ENCODE measurements at places on chromosomes 12 and 14.

DNA sequence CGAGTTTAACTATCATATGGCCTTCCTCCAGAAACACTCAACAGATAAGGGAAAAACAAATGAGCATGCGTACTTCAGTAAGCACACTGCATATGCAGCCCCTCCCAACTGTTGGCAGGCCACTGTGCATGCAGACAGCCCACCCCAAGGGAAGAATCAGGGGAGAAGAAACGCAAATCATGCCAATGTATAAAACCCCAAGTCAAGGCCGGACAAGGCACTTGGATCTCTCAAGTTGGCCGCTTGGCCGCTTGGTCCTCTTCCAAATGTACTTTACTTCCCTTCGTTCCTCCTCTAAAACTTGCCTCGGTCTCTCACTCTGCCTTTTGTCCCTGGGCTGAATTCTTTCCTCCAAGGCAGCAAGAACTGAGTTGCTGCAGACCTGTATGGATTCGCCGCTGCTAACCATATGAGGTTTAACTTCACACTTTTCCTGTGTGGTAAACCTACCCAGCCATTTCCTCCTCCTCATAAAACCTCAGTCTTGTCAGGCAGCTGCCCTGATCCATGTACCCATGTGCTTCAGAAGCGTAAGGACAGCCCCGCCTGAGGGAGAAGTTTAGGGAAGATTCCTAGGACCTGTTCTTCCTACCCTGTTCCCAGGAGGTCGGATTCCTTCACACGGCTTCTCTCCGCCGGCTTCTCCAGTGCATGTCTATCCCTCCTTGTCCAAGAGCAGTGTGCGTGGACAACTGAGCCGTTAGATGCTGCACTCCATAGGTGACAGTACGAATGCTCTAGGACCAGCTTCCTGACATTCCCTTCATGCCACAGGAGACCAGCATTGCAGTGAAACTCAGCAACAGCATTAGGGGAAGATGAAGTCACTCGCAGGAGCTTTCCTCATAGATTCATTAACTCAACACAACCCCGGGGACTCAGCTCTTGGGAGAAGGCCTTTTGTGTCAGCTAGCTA is 188.0 kb downstream of the MON2 start:
- no peak for DNase-seq

GRCh38 chr12:119681111-119681510 is 13.2 kb downstream of the PRKAB1 start:
- no peak for DNase-seq

- DNase-seq: no peak
Measured at GRCh38 chr14:50725761-50726160, 57.7 kb upstream of the SAV1 start.

DNA sequence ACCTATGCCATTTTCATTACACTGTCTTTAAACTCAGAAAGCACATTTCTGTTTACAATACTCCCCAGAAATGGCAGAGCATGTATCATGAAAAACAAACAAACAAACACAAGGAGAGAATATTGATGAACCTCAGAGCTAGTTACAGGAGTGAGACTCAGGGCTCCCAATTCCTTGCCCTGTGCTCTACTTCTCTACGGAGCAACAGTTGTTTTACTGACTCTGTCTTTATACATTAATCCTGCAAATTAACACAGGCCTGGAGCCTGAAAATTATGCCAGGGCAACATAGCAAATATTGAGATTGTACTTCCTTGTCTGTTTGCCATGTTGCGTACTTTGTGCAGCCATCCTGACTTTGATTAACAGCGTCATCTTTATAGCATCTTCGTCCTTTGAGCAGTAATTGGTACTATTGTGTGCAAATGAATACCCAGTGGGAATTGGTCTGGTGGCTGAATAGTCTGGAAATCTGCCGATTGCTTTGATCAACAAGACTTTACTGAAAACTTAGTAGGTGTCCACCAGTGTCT is 15.2 kb upstream of the AKAP6 start:
- DNase-seq: peak; percentile 71

DNA sequence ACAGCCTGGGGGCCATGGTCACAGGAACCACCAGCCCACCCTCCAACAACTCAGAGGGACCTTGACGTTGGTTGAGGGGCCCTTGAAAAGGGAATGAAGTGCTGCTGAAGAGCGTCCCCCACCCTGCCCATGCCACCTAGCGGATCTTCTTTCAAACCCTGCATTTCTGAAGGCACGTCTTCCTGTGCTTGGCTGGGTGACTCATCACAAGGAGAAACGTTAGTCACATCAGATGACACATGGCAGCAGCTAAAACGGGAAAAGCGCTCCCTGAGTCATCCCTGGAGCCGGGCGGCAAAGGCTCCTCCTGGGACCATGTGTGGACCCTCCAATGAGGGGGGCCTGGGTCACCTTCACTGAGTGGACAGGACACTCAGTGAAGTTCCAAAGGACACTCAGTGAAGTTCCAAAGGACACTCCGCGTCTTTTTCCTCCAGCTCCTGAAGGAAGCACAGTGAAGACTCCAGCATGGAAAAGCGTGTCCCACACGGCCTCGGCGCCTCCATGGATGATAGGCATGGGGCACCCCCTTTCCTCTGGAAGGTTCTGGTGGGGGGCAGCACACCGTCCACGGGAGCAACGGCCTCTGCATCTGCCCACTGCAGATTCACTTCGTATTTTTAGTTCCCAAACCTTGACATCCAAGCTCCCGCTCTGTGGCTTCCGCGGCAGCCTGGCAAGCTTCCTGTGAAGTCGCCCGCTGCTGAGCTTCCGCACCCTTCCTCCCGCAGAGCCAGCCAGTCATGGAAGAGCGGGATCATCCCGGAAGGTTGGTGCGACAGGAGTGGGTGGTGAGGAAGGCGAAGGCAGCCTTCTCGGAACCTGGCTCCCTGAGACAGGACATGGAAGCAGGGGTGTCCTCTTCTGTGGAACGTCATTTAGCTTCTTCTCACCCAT is 383.4 kb downstream of the VRK1 start:
- DNase-seq: no peak

DNA sequence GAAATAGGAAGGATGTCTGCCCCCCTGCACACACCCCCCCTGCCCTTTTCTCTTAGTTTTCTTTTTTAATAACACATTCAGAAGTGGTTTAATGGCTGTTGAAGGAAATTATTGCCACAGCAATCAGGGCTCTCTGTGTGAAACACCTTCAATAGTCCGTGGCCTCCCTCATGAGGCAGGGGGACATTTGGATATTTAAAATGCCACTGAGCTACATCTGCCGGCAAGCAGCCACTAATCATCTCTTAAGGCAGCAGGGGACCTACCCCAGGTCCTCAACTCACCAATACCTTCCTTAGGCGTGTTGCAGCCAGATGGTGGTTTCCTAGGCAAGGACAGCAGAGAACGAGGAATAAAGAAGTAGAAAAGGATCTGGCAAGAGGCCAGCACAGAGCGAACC is 283.2 kb downstream of the TTC8 start:
- peak; percentile 94 for DNase-seq

DNA sequence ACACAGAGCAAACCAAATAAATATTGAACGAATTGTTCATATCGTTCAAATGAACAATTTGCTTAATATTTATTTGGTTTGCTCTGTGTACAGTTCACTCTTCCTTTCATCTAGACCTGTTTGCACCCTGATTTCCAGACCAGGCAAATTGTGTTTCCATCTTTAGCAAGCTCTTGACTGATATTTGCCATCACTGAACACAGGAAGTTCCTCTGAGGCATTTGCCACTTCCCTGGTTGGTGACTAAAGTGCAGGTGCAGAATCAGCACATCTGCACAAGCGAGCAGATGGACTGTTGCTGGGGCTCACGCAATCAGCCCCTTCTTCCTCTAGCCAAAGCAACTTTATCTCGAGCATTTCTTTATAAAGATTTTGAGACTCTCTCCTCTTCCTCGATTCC is 112.9 kb downstream of the DAAM1 start:
- DNase-seq: no peak

GRCh38 chr14:76926521-76927251 is 100.5 kb downstream of the LRRC74A start:
- DNase-seq: peak; percentile 81

GRCh38 chr14:69357544-69358200 is 40.4 kb downstream of the ERH start:
- no peak for DNase-seq

- no peak for DNase-seq
Measured at GRCh38 chr14:39755269-39755878, 323.1 kb upstream of the FBXO33 start.

DNA sequence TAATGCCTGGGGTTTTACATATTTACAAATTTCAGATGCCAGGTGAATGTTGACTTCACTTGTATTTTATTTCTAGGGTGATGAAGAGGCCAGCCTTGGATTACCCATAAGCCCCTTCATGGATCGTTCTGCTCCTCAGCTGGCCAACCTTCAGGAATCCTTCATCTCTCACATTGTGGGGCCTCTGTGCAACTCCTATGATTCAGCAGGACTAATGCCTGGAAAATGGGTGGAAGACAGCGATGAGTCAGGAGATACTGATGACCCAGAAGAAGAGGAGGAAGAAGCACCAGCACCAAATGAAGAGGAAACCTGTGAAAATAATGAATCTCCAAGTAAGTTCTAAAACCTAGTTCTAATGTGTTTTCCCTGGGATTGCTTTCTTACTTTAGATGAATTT is 41.3 kb upstream of the SLCO1C1 start:
- no peak for DNase-seq

DNA sequence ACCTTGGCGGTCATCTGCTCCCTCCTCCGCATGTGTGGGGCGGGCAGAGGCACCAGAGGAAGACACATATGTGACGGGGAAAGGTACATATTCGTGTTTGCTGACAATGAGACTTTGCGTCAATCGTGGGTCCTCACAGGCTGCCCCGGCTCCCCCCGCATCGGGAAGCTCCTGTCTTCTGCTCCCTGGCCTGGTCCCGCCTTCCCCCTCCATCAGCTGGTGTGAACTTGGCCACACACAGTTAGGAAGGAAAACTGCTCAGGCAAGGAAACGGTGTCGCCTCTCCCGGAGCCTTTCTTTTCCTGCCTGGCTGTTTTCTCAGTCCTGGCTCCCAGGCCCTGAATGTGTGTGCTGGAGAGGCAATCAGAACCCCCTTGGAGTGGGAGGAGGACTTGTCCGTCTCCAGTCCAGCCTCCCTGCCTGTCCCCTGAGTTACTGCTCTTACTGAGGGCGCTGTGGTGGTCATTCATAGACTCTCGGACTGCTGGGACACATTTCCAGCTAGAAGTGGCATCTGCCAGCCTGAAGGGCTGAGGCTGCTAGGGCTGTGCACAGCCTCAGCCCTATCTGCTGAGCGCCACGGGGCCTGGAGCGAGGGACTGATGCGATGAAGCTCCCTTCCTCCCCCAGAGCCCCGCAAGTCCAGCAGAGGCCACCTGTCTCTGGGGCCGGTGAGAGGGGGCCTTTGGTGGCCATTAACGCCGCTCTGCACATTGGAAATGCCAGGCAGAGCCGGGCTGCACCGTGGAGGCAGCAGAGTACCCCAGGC is 44.2 kb upstream of the TSPAN9 start:
- no peak for DNase-seq

- no peak for DNase-seq
Measured at GRCh38 chr14:64825509-64825908, 54.2 kb downstream of the SPTB start.

GRCh38 chr14:22939684-22940083 is 10.5 kb upstream of the PRMT5 start:
- DNase-seq: no peak

GRCh38 chr14:88910386-88910785 is 85.9 kb downstream of the TTC8 start:
- no peak for DNase-seq

GRCh38 chr12:101876861-101877805 is at the start of gene DRAM1:
Gene DRAM1, plus strand, starts transcription at chr12:101877580. Its CDS starts 210 bp downstream, at chr12:101877790.
- DNase-seq: peak; percentile 76

DNA sequence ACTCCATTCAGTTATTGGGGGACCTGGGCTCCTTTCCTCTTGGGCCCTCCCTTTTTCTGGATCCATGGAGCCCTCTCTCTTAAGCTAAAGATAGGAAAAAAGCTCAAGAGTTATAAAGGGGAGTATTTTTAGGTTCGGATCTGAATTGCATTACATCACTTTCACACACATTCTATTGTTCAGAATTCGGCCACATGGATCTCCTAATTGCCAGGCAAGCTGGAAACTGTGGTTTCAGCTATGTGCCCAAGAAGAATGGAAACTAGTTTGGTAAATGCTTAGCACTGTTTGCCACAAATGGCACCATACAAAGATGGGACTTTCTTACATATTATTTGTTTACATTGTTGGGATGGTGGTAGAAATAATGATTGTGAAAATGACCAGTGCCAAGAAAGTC is 145.6 kb downstream of the LRIG3 start:
- DNase-seq: no peak

DNA sequence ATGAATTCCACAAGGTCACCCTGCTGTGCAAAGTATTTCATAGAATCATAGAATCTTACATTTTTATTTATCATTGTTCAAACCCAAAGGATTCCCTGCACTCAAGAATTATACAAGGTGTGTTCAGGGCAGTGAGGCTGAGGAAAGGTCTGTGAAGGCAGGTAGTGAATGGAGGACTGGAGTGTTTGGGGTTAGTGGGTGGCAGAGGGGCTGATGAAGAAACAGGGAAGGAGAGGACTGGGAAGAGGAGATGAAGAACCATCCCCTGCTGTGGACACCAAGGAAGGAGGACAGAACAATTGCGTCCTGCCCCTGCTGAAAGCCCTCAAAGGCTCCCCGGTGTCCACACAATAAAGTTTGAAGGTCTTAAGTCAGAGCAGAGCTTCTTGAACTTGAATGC is 10.8 kb upstream of the BCDIN3D start:
- DNase-seq: no peak

GRCh38 chr14:103107941-103108748 is 13.6 kb downstream of the EXOC3L4 start:
- no peak for DNase-seq

DNA sequence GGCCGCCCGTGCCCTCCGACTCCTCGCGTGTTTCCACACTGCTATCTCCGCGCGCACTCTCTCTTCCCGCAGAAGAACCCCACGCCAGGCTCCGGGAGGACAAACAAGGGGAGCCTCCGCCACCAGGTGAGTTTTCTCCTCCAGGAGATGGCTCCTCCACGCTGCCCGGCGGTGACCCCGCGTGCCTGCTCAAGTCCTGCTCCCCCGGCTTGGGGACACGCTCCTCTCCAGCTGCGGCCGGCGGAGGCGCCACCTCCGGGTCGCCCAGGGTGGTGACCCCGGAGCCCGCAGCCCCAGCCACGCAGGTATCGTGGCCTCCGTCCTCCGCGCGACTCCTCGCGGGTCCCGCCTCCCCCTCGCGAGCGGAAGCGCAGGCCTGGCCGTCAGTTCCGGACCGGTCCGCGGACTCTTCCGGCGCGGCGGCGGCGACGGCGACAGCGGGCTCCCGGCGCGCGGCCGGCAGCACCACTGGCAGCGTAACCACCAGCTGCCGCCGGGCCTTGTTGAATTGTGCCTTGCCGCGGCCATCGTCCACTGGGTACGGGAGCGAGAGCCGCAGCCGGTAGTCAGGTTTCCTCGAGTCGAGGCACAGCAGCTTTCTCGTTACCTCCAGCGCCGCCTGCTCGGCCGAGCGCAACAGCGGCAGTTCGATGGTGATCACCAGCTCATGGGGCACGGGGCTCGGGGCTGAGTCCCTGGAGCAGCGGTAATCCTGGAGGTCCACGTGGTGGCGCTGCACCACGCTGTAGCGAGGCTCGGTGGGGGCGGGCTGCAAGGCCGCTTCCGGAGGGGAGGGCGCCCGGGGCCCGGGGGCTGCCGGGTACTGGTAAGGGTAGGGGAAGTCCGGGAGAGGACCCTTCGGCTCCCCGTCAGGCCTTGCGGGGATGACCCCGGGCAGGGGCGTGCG is 1.2 kb downstream of the DNAAF2 start:
- peak; percentile 96 for DNase-seq
